ENCODE measurements at places on chromosomes 3 and 15. TPM values are rescaled to one million over a fixed set of nuclear protein-coding genes. Genes with fewer than 3 reads are reported as not detected.

CHRM5 gene
- 0.18 TPM for total RNA-seq

CTXN2 gene
- not detected for total RNA-seq

RBP2 gene
- not detected for total RNA-seq

NSMCE3 gene
- total RNA-seq, result 10.0 TPM

ST8SIA2 gene
- not detected for total RNA-seq

GPR160 gene
- 4.2 TPM for total RNA-seq

THSD4 gene
- total RNA-seq, result 0.31 TPM

CCR1 gene
- total RNA-seq, result 16.2 TPM

CSTA gene
- total RNA-seq, result not detected

GOLGA8R gene
- total RNA-seq, result not detected

CDHR4 gene
- not detected for total RNA-seq

WNT7A gene
- total RNA-seq, result not detected

CCDC54 gene
- total RNA-seq, result not detected

Data from G401 (cell line).